ENCODE measurements at places on chromosomes 16 and 17.

DNA sequence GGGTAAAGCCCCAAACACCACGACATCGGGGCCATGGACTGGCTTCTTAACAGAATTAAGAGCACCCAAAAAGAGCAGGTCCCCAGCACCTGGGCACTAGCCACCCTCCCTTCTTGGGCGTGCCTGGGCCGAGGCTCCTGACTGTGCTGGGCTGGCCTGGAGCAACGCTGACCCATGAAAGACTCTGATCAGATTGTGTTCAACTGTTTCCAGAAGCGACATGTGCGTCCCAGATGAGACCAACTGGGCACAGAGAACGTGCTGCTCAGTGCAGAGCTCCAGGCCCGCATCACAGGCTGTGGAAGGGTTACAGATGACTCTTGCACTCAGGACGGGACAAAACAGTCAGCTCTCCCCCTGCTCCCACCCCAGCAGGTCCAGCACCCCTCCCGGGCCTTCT, 100.7 kb downstream of the KCNJ12 start:
- no peak for DNase-seq

DNA sequence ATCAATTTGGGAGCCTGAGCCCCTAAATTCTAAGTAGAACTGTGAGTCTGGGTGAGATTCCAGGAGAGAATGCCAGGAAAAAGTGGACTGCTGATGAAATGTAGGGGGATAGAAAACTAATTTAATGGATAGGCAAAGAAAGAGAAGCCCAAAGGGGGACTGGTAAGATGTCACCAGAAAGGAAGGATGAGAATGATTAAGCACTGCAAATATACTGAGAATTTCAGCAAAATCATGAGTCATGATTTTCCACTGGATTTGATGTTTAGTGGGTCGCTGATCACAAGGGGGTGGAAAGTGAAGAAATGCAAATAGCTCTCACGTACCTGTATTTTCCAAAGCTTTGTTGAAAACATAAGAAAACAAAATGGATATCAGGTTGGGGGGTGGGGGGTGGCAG, 201.8 kb downstream of the SLC39A11 start:
- no peak for DNase-seq

- no peak for DNase-seq
These were observed 4.4 kb upstream of the IRX5 start for GRCh38 chr16:54926166-54926838.

GRCh38 chr16:47254756-47255155, 111.0 kb upstream of the NETO2 start:
- DNase-seq: no peak

GRCh38 chr17:57721967-57722703, 23.0 kb downstream of the CCDC182 start:
- no peak for DNase-seq

DNA sequence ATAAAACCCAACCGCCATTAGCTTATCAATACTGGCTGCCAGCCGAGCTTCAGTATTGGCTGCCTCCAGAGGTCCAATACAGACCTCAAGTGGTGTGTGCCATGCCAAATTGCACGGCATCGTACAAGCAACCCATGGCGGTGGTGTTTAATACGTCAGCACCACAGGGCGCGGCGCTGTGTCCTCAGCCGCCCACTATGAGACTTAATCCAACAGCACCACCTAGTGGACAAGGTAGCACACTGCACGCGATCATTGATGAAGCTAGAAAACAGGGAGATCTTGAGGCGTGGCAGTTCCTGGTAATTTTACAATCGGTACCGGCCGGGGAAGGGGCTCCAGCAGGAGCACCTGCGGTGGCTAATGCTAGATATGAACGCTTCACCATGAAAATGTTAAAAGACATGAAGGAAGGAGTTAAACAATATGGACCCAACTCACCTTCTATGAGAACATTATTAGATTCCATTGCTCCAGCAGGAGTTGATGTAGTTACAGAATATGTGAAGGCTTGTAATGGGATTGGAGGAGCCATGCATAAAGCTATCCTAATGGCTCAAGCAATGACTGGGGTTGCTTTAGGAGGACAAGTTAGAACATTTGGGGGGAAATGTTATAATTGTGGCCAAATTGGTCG, 15.4 kb downstream of the FLYWCH1 start:
- peak; percentile 76 for DNase-seq

DNA sequence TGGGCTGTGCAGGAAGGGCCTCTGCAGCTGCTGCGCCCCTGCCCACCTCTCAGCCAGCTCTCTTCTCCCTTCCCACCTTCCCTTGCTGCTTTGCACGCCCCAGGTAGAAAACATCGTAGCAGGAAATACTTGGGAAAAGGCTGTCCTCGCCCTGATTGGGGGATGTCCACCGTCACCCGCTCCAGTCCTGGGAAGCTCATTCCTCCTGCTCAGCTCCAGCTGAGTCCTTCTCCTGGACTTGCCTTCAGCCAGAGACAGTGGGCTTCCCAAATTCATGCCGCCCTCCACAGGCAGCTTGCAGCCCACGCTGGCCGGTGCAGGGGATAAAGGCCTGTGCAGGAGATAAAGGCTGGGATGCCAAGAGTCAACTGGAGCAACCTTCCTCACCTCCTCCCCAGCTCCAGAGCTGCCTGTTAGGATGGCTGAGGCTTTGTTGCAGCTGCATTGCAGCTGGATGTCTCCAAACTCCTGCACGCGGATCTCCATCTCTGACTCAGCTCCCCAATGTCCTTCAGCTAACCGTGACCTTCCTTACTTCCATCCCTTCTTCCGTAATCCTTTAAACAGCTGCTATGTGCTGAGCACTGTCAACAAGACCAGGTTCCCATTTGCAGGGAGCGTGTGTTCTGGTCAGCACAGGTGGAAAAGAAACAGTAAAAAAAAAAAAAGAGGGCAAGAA, 402.0 kb upstream of the TNRC6C start:
- no peak for DNase-seq

DNA sequence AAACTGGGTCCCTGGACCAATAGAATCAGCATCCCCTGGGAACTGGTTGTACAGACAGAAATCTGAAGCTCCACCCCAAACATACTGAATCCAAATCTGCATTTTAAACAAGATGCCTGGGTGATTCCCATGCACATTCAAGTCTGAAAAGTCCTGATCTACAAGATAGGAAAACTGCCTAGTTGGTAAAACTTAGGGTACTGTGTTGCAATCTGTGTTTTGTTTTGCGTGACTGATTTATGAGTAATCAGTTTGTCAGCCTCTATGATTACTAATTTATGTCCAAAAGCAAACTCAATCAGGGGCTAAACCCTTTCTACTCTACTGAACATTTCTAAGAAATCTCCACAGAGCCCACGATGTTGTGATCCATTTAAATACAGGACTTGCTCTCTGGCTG, 103.8 kb downstream of the YPEL2 start:
- DNase-seq: no peak

DNA sequence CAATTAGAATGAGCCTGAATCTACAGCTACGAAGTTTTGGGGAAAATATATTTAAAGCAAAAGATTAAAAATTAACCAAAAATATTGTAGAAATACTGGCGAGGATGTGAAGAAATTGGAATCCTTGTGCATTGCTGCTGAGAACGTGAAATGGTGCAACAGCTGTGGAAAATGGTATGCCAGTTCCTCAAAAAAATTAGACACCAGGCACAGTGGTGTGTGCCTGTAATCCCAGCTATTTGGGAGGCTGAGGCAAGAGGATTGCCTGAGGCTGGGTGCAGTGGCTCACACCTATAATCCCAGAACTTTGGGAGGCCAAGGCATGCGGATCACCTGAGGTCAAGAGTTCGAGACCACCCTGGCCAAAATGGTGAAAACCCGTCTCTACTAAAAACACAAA, 119.9 kb upstream of the TMEM97 start:
- DNase-seq: no peak

DNA sequence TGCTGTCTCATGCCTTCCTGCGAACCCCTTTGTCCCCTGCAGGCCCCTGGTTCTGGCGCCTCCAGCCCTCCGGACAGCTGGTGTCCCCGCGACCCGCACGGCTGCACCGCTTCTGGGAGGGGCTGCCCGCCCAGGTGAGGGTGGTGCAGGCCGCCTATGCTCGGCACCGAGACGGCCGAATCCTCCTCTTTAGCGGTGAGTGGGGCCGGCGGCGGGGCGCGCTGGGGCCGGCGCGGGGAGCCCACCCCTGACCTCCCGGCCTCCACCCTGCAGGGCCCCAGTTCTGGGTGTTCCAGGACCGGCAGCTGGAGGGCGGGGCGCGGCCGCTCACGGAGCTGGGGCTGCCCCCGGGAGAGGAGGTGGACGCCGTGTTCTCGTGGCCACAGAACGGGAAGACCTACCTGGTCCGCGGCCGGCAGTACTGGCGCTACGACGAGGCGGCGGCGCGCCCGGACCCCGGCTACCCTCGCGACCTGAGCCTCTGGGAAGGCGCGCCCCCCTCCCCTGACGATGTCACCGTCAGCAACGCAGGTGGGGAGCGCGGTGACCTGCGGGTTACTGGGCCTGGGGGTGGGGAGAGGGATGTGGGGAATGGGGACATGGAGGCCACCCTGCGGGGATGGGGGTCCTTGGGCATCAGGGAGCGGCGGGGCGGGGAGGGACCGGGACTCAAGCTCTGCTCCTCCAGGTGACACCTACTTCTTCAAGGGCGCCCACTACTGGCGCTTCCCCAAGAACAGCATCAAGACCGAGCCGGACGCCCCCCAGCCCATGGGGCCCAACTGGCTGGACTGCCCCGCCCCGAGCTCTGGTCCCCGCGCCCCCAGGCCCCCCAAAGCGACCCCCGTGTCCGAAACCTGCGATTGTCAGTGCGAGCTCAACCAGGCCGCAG, 7.1 kb upstream of the IL32 start:
- no peak for DNase-seq

- DNase-seq: no peak
These were observed 10.1 kb upstream of the STAC2 start for GRCh38 chr17:39235555-39236449.

Measured in activated CD4-positive, alpha-beta T cell treated with anti-CD3 and anti-CD28 coated beads for 1 hour (primary cell).